Frontal cortex (tissue), 4 donors: ENCODE measurements at places on chromosomes 5 and 9.

DNA sequence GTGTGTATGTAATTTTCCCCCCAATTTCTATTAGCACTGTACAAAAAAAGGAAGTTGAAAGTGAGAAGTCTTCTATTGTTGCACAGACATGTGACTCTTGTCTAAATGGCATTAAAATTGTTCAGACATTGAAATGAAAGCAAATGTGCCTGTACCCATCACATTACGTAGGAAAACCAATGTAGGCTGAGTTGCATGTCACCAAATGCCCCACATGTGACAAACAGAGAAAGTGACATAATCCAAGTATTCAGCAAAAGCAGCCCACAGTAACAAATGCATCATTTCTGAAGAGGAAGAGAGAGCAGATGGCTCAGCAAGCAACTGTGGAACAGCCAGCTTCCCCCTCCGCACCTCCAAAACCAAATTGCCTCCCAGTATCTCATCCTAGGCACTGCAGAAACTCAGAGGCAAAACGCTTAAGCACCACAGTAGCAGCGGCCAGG lies 161.5 kb upstream of the NR4A3 start:
- no peak for DNase-seq

GRCh38 chr5:5320062-5320805 lies 102.2 kb upstream of the ICE1 start:
- DNase-seq = no peak

GRCh38 chr9:8684978-8685708 lies 885.6 kb upstream of the DMAC1 start:
- no peak for DNase-seq

GRCh38 chr5:60101573-60101972 lies 208.0 kb upstream of the PDE4D start:
- no peak for DNase-seq

- DNase-seq = no peak
Observed at GRCh38 chr9:7240569-7241311, 483.0 kb downstream of the KDM4C start.

GRCh38 chr5:83513491-83513890 lies 41.9 kb downstream of the VCAN start:
- no peak for DNase-seq

DNA sequence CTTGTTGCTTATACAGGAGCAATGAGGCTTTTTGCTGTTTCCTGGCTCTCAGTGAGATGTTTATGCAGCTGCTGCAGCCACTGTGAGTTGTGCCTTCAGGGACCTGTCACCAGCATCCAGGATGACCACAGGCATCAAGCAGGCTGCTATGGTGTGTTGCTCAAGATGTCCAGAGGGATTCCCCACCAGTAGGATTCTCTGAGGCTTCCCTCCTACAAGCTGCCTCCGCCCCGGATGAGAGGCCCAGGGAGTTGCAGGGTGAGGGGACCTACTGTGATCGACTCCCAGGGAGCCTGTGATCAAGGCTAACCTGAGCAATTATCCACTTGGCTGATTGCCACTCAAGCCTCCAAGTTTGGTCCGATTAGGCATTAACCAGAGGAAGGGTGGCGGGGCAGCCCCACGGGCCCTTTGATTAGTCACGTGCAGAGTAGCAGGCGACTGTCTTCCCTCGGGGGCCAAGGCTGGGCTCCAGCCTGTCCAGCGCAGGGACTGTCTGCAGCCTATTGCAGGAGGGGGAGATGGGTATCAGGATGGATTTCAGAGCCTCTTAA lies 1.8 kb upstream of the FAT2 start:
- no peak for DNase-seq

GRCh38 chr5:127810707-127811490 lies 107.7 kb downstream of the CCDC192 start:
- DNase-seq = no peak

GRCh38 chr9:27367175-27367798 lies 70.3 kb upstream of the EQTN start:
- no peak for DNase-seq

DNA sequence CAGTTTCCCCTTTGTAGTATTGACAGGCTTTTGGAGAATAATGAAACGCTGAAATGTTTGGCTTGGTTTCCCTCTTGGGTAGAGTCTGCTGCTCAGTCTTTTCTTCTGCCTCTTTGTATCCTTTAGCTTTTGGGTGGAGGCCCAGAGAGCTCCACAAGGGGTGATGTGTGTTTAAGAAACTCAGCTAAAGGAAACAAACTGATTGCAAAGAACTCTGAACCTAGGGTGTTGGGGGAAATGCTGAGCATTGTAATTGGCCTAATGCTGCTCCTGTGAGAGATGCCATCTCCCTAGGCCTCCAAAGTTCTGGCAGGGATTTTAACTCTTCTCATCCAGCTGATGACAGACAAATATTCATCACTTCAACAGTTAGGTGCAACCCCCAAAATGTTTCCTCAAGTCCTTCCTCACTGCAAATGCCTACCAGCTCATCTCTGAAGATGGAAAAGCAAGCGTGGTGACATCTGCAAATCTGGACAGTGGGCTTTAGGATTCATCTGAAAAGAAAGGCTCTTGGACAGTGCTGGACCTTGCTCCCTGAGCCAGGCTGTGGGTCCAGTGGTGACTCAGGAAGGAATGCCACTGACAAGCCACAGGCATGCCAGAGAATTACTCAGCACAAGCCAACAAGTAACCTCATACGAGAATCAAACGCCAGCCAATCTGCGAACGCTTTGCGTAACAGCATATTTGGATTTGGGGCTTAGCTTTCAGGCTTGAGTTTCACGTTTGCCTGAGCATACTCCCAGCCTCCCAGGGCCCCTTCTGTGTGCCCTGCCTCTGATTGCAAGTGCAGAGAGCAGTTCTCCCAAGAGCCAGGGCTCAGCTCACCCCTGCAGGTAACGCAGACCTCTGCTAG lies 30.5 kb upstream of the ZSWIM6 start:
- no peak for DNase-seq

GRCh38 chr9:110579862-110580219 lies 300 bp upstream of the SVEP1 start:
- no peak for DNase-seq

GRCh38 chr9:19551124-19551929 lies 142.5 kb downstream of the ACER2 start:
- DNase-seq = no peak

DNA sequence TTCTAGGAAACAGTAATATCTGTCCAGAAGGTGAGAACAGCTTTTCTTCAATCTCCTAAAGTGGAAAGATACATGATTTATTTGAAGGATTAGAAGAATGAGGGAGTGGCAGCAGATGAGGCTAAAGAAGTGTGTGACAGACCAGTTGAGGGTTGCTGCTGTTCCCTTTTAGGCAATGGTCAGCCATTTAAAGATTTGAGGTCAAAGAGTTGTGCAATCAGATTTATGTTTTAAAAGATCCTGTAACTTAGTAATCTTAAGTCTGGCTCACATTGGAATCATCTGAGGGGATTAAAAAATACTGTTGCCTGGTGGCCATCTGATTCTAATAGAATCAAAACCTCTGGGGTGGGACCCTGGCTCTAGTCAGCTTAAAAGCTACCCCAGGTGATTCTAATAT lies 4.3 kb upstream of the SGCD start:
- no peak for DNase-seq

- DNase-seq = no peak
Observed at GRCh38 chr5:133730346-133730745, 118.0 kb upstream of the FSTL4 start.

GRCh38 chr9:129491487-129491855 lies 129.4 kb downstream of the C9orf50 start:
- DNase-seq = no peak

DNA sequence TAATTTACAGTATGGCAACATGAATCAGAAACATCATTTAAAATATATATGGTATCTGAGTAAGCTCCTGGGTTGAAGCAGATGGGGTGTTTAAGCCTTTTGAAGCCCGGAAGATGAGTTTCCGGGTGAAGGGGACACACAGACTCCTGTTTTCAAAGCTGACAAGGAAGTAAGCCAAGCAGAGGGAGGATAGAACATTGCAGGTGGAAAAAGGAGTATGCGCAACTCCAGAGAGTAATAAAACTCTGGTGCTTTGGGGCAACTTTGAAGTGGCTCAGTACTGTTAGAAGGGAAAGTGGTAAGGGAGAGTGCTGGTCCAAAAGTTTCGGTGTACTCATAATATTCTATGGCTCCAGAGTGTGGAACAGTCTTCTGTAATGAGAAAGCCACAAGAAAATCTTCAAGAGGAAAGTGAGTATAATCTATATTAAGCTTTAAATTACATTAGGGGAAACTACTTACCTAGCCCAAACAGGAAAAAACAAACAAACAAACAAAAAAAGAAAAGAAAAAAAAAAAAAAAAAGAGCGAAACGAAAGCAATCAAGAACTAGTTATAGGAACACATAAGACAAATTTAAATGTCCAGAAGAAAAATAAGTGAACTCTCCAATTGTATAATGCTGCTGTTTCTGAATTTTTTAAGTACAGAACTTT lies 2.3 kb upstream of the ST8SIA4 start:
- no peak for DNase-seq
